Stimulated activated CD8-positive, alpha-beta memory T cell treated with anti-CD3 and anti-CD28 coated beads, Interleukin-4, amount 100 ng/mL, for 48 hours (primary cell): ENCODE measurements at places on chromosomes 4 and X.
A peak's percentile ranks its signal among the peaks of the same experiment; 100 is the strongest.

DNA sequence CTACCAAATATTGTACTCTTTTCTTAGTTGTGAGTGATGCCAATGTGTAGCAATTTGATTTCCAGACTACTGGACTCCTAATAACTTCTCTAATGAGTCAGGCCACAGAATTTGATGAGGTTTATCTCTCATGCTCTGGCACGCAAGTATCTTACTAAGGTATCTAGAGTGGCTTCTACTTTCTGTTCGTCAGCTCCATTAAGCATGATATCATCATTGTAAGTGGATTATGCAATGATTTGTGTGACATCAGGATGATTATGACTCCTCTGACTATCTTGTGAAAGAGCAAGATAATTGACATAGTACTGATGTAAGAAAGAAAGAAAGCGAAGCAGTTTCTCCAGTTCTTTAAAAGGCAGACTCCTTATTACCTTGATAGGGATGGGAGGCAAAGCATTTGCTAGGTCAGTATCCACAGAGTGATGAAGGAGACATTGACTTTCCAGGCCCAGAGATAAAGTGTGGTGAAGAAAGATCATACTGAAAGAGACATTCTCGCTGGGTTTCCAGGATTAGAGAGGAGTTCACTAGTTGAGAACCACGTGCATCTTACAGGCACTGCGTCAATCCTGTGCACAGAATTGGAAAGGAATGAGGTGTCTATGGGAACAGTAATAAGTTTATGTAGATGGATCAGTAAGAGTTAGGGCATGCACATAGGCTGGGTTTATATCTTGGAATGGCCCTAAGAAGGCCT is 161.9 kb upstream of the STK26 start:
- no peak for DNase-seq

DNA sequence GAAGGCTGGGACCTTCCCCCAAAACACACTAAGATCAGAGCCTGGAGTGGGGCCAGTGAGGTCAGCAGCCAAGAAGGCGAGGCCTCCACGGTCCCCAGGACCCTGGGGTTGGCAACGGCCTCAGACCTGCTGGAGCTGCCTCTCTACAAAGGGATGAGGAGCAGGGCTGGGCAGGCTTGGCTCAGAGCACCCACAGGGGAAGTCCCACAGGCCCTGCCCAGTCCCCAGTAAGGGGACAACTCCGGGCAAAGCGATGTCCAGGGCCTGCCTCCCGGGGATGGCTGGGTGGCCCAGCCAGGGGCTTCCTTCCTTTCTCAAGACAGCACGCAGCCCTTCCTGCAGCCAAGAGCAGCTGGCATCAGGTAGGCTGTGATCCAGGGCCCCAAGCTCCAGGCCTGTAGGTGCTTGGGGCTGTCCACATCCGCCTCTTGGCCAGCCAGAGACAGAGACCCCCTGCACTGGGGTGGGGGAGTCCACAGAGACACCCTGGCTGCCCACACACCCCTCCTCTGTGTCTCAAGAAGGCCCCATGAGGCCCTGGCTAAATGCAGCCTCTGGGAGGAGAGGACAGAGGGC is 5.7 kb downstream of the MXD4 start:
- peak; percentile 20 for DNase-seq

DNA sequence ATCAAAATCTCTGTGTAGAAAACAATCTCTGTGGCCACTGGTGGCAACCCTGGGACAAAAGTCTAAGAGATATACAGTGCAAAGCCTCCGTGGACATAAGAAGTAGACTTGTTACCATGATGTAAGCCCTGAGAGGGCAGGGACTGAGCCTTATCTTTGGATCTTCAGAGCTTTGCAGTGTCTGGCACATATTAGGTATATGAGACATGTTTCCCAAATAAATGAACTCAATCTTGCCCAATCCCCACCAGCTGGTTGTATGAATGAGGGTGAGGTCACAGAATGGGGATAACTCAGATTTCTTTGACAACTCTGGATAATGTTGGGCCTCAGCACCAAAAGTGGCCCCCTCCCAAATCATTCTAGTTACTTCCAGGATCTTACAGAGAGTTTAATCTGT is 511.4 kb upstream of the DIPK2B start:
- DNase-seq: no peak

- DNase-seq: no peak
These were observed 40.3 kb downstream of the RWDD4 start for GRCh38 chr4:183618681-183619080.

DNA sequence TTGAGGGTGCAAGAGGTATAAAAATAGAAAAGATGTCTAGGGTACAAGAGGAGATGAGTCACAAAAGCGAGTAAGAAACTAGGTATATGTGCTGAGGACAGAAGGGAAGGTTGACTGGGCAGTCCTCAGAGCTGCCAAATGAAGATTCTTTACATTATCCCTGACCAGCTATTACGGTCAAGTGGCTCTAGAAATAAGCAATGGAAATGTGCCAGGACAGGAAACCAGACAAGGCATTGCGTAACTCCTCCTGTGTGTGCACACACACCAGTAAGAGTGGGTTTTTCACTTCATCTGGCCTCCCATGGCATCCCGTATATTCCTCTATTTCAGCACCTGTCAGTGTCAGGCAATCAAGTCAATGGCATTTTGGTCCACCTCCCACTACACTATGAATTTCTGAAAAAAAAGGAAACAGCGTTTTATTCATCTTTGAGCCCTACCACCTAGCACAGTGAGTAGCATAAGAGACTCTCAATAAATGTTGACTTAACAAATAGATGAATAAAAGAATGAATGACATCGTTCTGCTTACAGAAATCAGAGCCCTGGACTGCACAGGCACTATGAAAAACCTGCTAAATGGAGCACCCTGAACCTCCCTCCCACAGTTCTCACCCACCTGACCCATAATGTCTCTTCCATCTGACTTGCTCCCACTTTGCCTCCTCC is 62.6 kb upstream of the KLF3 start:
- no peak for DNase-seq

- DNase-seq: no peak
These were observed 3.1 kb downstream of the COX18 start for GRCh38 chr4:73066445-73066844.

GRCh38 chr4:97548943-97549583 is 594.2 kb downstream of the STPG2 start:
- DNase-seq: no peak

GRCh38 chr4:40550196-40550595 is 79.5 kb downstream of the RBM47 start:
- DNase-seq: no peak
